Bronchial smooth muscle cell (primary cell): ENCODE measurements at places on chromosomes 3 and 15. TPM values are rescaled to one million over a fixed set of nuclear protein-coding genes. Genes with fewer than 3 reads are reported as not detected.

Gene CAPN3
- 1.7 and 3.2 TPM in 2 replicates for total RNA-seq

Gene ANKRD63
- total RNA-seq: not detected in 2 replicates

Gene MME
- total RNA-seq: 77.8 and 81.5 TPM in 2 replicates

Gene RGMA
- total RNA-seq: 1.1 and 1.9 TPM in 2 replicates

Gene TMEM207
- total RNA-seq: not detected in 2 replicates

Gene GNL3
- 51.2 and 58.6 TPM in 2 replicates for total RNA-seq
